ENCODE measurements at places on chromosomes 3 and 15. TPM values are rescaled to one million over a fixed set of nuclear protein-coding genes. Genes with fewer than 3 reads are reported as not detected.

The CHDH gene
- 2.1 TPM for total RNA-seq

The DZIP1L gene
- 1.2 TPM for total RNA-seq

The GREM1 gene
- 2.0 TPM for total RNA-seq

The DAPK2 gene
- total RNA-seq = 59.0 TPM

The PARP15 gene
- 0.57 TPM for total RNA-seq

The FBXW12 gene
- not detected for total RNA-seq

The LRTM1 gene
- total RNA-seq = not detected

The MYO9A gene
- total RNA-seq = 23.0 TPM

The C3orf85 gene
- total RNA-seq = not detected

The CSPG4 gene
- 44.9 TPM for total RNA-seq

The TTLL13 gene
- 0.69 TPM for total RNA-seq

The CLRN1 gene
- not detected for total RNA-seq

The ITPKA gene
- total RNA-seq = not detected

The A4GNT gene
- not detected for total RNA-seq

The FGF12 gene
- 0.71 TPM for total RNA-seq

The CEMIP gene
- total RNA-seq = 0.04 TPM

The REC114 gene
- total RNA-seq = not detected

The SNX1 gene
- total RNA-seq = 61.0 TPM

The RETNLB gene
- total RNA-seq = not detected

The SH3GL3 gene
- total RNA-seq = not detected

The KLHL40 gene
- 241 TPM for total RNA-seq

The UPK1B gene
- total RNA-seq = not detected

The MAP6D1 gene
- total RNA-seq = 4.6 TPM

The PDIA3 gene
- 81.9 TPM for total RNA-seq

The SLCO2A1 gene
- total RNA-seq = 5.2 TPM

The NANOGP8 gene
- not detected for total RNA-seq

The PIAS1 gene
- total RNA-seq = 18.2 TPM

The ZBED2 gene
- total RNA-seq = not detected

The SERINC4 gene
- total RNA-seq = 0.30 TPM

The AMIGO3 gene
- 0.36 TPM for total RNA-seq

The CAMK2N2 gene
- total RNA-seq = not detected

The RUVBL1 gene
- total RNA-seq = 21.0 TPM

The MNS1 gene
- 0.40 TPM for total RNA-seq

The AP3B2 gene
- total RNA-seq = 0.46 TPM

The RAB43 gene
- 2.8 TPM for total RNA-seq

The CPNE9 gene
- total RNA-seq = not detected

The IQCH gene
- total RNA-seq = 0.60 TPM

The FHIT gene
- total RNA-seq = 7.8 TPM

The ANKUB1 gene
- total RNA-seq = not detected

The P2RY13 gene
- total RNA-seq = 0.73 TPM

The PXK gene
- 16.7 TPM for total RNA-seq

The CAPN3 gene
- 264 TPM for total RNA-seq

The DISP2 gene
- total RNA-seq = 0.62 TPM

The CGNL1 gene
- total RNA-seq = 0.77 TPM

The GOLGA8H gene
- total RNA-seq = not detected

The CCK gene
- total RNA-seq = not detected

The CX3CR1 gene
- total RNA-seq = 1.9 TPM

The CFAP44 gene
- total RNA-seq = 1.4 TPM

The UNC13C gene
- total RNA-seq = 14.4 TPM

The SCAANT1 gene
- not detected for total RNA-seq

The CYP1A2 gene
- not detected for total RNA-seq

The SPESP1 gene
- total RNA-seq = 0.89 TPM

The TEX264 gene
- 16.8 TPM for total RNA-seq

Data from psoas muscle (tissue), 8 donors.